ENCODE measurements at places on chromosomes 2 and 18.

GRCh38 chr18:46338766-46339165, 234.6 kb downstream of the HAUS1 start:
- DNase-seq, result no peak

DNA sequence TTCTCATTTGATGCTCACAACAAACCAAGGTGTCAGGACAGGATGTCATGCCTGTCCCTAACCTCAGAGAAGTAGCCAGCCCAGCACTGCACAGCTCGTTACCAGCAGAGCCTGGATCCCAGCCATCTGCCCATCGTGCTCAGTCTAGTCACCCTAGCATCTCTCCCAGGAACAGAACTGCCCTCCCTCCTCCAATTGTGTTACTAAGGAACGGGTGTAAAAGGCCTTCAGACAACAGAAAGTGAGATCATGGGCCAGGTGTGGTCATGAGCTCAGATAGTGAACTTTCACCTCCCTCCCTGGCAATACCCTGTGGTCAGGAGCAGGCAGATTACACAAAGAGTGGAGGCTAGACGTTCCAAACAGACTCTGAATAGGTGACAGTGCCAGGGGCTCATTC, 111.8 kb upstream of the PPP1CB start:
- no peak for DNase-seq

GRCh38 chr2:176174824-176175708, 13.4 kb upstream of the HOXD1 start:
- DNase-seq, result no peak

DNA sequence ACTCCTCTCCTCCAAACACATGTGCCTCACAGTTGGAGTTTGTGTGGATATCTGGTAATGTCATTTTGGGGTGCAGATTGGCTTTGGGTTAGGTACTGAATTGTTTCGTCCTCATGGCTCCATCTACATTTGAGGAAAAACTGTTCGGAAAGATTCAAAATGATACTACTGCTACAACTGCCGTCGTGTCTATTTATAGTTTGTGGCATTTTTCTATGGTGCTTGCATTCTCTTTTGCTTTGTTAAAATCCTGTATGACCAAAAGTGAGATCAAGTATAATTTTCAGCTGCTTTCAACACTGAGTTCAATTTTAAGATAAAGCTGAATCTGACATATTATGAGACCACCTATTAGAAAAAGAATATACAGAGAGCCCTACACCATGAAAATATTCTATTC, 176.3 kb upstream of the DSEL start:
- DNase-seq, result no peak

- no peak for DNase-seq
These were observed 1.3 kb upstream of the ZNF24 start for GRCh38 chr18:35345460-35345921.

DNA sequence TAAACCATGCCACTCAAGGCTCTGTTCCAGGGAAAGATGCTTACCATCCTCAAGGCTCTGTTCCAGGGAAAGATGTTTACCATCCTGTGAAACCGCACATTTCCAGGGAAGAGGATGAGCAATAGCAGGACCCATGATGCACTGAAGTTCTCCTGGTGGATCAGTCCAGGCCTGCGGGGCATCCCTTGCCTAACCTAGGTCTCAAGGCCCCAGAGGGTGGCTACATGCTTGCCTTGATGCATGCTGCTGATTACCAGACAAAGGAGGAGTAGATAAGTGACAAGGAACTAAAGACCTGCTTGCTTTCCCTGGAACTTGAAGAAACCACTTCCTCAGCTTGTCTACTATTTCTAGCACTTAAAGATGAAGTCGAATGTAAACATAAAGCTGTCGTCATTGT, 111.0 kb upstream of the LINC00305 start:
- no peak for DNase-seq

GRCh38 chr2:21055451-21055850, 11.6 kb upstream of the APOB start:
- no peak for DNase-seq
